ENCODE measurements at places on chromosomes 16 and 17.

- no peak for DNase-seq
Measured at GRCh38 chr16:12213180-12213579, 236.6 kb downstream of the SNX29 start.

DNA sequence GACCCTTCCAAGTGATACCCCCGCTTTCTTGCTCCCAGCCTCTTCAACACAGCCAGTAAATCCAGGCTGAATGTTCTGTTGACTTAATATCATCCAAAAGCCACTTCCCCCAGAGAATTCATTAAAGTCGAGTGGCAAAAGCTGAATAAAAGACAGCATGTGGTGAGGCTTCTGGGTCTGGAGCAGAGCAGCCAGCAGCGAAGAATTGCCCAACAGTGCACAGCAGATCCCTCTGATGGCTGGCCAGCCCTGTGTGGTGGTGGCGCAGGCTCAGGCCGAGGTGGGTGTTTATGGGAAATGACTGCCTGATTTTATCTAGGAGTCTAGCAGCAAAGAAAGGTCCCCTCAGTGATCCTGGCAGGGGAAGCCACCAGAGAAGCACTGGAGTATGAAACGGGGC is 30.3 kb upstream of the RCVRN start:
- no peak for DNase-seq

DNA sequence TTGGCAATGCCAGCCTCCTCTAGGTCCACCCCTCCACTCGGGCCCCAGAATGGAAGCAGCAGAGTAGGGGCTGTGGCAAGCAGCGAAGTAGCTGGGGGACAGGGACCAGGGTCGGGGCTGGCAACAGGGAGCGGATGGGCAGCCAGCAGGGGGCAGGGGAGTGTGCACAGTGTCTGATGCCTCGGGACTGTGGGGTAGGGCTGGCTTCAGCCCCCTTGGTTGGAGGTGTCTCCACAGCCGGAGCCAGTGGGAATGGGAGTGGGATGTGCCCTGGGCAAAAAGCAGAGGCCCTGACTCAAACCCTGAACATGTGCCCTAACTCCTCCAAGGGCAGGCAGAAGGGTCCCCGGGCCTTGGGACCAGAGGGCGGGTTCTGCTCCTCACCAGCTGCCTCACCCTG is 18.5 kb upstream of the ARHGAP27 start:
- DNase-seq = no peak

DNA sequence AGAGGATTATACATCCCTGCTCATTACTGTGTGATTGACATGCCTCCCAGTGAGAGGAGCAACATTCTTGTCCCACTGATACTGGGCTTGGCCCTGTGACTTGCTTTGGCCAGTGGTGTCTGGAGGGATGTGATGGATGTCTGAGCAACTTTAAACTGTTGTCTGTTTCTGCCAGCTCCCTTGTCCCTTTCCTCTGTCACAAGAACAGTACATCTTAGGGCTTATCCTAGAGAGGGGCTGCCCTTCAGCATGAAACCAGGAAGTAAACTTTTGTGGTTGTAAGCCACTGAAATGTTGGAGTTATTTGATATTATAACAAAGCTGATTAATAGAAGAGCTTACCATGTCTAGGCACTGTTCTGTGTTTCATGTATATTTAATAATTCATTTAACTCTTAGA is 82.9 kb upstream of the GPRC5B start:
- DNase-seq = no peak

- DNase-seq = no peak
Measured at GRCh38 chr16:81107511-81107910, 11.3 kb upstream of the GCSH start.

DNA sequence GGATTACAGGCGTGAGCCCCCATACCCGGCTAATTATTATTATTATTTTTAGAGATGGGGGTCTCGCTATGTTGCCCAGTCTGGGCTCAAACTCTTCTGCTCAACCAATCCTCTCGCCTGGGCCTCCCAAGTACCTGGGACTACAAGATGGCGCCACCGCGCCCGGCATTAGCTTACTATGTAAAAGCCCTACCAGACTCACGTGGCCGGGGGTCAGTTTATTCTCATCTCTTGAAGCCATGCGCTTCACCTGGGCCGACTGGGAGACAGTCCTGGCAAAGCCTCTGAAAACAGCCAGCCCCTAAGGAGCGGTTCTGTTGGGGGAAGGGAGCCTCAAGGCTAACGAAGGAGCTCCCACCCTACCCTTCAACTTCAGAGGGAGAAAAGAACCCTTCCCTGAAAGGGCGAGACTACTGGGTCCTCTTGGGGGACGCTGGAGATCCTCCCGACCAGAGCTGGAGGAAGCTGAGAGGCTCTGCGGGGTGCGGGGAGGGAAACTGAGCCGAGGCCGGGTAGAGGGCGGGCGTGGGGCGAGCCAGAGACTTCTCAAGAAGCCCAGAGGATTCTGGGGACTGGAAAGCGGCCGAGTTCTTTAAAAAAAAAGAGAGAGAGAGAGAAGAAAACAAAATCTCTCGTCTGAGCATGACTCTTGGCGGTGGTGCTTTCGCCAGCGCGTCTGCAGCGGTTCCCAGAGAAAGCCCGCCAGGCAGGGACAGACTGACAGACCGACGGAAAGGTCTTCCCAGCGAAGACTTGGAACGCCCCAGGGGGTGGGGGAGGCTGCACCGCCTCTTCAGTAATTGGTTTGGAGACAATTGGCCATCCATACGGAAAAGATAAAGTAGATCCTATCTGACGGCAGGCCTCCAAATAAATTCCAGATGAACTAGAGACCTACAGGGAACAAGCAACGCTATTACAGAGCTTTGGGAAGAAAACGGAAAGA is 5.6 kb upstream of the TUBG2 start:
- peak; percentile 83 for DNase-seq

DNA sequence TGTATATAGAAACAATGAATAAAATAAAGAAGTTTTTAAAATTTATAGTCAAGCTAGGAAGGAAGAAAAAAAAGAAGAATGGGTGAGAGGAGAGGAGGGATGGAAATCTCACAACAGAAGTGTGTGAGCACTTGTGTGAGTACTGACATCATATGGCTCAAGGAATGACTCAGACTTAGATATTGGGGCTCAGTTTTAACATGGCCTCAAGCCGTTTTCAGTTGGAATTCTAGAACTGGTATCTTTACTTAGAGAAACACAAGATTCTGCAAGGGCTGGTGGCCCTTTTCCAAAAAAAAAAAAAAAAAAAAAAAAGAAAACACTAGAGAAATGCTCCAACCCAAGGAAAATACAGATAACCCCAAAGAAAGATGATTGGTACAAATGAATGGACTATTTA is 55.1 kb downstream of the STXBP4 start:
- DNase-seq = peak; percentile 30

GRCh38 chr17:58447039-58447975 is 30.0 kb upstream of the RNF43 start:
- peak; percentile 94 for DNase-seq
